ENCODE measurements at places on chromosomes 5 and 9. TPM values are rescaled to one million over a fixed set of nuclear protein-coding genes. Genes with fewer than 3 reads are reported as not detected.

FBP2 gene
- not detected for total RNA-seq

LYRM7 gene
- total RNA-seq, result 4.5 TPM

DNA sequence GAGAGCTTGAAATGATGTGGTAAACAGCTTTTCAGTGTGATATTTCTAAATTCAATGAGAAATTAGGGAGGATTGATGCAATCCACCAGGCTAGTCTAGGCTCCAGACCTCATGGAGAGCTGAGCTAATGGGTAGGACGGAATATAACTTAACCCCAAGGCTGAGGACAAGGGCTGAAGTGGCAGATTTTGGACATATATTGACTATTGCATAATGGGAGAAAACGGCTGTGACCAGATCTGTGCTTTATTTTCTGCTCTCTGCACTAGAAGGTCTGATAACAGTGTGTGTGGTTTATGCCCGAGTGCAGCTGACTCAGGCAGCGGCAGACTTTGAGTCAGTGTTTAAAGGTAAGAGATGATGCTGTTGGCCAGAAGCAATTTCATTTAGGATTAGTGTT, 70.6 kb downstream of the ACTBL2 start:
- no peak for DNase-seq

- DNase-seq, result no peak
Observed at GRCh38 chr5:58985759-58986158, 402.9 kb downstream of the RAB3C start.

DNA sequence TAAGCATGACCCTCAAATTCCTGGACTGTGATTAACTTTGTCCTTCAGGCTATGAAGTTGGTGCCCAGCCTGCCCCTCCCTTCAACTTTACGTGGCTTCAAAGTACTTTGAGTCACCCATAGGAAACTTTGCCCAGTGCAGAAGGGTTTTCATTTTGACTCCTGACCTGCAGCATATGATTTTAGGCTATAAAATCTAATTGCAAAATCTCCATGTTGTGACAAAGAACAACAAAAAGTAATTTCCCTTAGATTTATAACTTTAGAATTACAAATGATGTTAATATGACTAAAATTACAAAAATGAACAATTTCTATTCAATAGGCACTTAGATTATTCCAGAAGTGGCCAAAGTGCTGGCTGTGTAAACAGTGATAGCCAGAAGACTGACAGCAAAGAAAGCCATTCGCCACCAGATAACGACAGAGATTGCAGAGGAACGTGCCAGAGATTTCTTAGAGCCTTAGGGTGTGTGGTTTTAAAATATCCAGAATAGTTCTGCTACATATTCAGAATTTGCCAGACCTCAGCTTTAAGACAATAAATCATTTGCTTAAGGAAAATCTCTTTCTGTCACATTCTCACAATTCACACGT, 197.4 kb downstream of the SEMA5A start:
- DNase-seq, result no peak

- DNase-seq, result no peak
Observed at GRCh38 chr5:18051953-18052352, 417.7 kb downstream of the TAF11L14 start.

Data from H7 (cell line).